T47D (cell line): ENCODE measurements at places on chromosomes 1 and 21.

- no peak for DNase-seq
Observed at GRCh38 chr1:232507571-232507970, 122.4 kb downstream of the SIPA1L2 start.

DNA sequence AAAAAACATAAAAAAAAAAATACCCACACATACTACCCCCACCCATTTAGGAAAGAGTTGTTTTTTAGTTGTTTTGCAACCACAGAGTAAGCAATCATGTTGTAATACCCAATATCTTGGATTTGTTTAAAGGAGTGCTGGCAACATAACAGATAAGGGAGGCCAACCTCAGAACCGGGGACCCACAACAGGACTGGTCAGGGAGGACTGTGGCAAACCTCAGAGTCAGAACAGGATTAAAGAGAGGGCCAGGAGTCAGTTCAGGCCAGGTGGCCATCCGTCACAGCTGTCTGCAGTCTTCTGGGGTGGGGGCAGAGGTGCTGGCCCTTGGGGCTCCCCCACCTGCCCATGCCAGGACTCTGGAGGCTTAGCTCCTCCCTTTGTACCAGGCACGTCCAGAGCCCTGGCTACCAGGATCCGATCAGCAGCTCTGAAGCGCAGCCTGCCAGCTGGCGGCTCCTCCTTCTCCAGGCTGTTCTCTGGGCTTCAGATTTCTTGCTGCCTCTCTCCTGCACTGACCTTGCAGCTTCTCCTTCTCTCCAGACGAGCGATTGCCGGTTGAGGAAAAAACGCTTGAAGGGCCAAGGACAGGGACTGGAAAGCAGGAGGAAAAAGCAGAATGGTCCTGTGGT, 7.9 kb downstream of the H6PD start:
- no peak for DNase-seq

- DNase-seq: no peak
Observed at GRCh38 chr1:157519451-157519850, 32.9 kb downstream of the FCRL5 start.

GRCh38 chr21:41537356-41537755, 29.4 kb upstream of the TMPRSS2 start:
- DNase-seq: no peak

DNA sequence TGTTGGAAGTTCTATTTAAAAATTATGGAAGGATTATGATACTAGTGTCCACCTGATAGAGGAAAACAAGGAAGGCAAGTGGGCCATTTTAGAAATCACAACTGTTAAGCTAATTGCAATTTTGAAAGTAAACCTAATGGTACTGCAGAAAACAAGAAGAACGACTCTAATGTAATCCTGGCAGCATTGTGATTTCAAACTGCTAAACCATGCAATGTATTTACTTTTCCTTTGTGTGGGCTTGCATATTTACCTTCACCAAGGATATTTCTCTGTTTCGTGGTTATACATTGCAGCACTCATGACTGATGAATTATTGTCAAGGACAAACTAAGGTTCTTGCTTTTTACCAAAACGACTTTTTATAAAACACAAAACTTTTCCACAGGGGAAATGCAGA, 88.1 kb downstream of the TM2D1 start:
- peak; percentile 65 for DNase-seq
